ENCODE measurements at places on chromosomes 7 and 10.

DNA sequence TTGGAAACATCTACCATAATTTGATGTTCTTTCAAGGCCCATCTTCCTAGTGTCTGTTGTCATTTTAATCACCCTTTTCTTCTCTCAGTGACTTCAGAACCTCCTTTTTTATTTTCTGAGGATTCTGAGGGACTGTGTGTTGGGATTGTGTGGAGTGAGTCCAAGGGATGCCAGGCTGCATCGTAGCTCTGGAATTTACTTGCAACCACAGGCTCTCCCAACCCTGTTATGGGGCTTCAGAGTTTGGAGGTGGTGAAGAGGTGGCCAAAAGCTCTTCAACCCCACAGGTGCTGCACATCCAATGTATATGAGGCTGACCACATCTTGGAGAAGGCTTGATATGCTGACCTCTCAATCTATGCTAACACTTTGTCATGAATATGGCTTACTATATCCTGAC is 79.5 kb upstream of the GPR141 start:
- no peak for DNase-seq

DNA sequence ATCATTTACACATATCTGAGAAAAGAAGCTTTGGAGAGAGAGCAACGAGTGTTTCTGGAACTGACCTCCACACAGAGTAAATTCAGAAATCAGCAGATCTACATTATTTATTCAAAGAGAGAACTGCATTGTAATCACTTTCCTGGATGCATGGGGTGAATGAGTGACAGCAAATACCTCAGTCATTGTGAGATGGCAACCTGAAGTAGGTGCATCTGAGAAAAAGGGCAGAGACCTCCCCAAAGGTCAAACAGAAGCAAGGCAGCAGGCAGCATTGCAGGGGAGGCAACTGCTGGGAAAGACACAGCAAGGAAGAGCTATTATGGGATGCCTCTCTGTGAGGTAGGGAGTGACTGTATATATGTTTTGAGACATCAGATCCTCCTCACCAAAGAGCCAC is 26.5 kb upstream of the SMIM30 start:
- no peak for DNase-seq

- DNase-seq: no peak
Observed at GRCh38 chr10:103038570-103038969, 120.5 kb downstream of the CNNM2 start.

GRCh38 chr10:119199231-119199992 is 8.0 kb upstream of the GRK5 start:
- no peak for DNase-seq

- no peak for DNase-seq
Observed at GRCh38 chr7:23076772-23077171, 28.8 kb upstream of the KLHL7 start.

DNA sequence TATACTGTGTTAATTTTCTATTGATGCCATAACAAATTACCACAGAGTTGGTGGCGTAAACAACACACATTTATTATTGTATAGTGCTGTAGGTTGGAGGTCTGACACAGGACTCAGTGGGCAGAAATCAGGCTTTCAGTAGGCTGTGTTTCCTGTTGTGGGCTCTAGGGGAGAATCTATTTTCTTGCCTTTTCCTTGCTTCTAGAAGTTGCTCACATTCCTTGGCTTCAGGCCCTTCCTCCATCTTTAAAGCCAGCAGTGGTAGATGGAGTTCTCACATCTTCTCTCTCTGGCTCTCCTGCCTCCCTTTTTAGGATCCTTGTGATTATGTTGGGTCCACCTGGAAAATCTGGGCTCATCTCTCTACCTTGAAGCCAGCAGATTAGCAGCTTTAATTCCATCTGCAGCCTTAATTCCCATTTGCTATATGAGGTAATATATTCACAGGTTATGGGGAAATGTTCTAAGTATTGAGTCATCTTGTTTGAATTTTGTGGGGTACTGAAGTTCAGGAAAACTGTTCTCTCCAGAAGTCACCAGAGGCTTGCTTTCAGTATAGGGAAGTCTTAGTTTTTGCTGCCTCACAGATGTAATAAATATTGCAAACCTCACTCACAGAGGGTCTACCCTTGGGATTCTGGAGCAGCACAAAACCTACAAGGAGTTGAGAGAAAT is 38.9 kb downstream of the CCNY start:
- DNase-seq: no peak

DNA sequence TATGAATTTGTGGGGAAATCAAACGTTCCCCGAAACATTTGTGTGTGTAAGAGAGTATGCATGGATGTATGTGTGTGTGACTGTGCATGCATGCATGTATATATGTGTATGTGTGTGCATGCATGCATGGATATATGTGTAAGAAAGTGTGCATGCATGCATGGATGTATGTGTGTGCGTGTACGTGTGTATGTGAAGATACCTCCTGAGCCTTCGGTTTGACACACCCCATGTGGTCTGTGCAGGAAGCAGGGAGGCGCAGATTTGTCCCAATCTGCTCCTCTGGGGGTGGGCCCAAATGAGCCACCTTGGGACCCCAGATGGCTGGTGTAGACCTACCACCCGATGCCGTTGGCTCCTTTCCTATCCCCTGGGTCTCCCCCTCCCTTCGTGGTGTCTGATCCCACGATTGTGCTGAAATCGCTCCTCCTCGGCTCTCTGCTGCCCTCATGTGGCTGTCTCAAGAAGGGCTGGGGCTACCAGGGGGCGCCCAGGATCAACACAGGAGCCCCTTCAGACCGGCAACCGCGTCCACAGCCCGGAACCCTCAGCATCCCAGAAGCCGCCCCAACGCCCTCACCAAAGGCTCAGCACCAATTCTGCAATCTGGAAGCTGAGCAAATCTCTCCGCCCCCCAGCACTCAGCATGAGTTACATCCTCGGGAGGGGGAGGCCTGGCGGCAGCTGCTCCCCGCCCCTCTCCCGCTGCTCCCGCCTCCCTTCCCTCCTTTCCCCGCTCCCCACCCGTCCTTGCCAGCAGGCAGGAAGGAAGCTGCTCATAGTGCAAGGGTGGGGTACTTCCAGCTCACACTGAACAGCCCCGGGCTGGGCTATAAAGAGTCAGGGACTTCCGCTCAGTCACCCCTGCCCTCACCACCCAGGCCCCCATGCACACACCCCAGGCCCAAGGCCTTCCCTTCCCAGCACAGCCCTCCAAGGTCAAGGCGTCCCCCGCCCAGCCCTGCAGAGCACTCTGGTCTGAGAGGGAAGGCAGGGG is 2.3 kb upstream of the NOS3 start:
- DNase-seq: no peak

Measured in NCI-H1436 treated with DMSO at 0.1 percent for 48 hours (cell line).